ENCODE measurements at places on chromosomes 12 and 14.
A peak's percentile ranks its signal among the peaks of the same experiment; 100 is the strongest.

DNA sequence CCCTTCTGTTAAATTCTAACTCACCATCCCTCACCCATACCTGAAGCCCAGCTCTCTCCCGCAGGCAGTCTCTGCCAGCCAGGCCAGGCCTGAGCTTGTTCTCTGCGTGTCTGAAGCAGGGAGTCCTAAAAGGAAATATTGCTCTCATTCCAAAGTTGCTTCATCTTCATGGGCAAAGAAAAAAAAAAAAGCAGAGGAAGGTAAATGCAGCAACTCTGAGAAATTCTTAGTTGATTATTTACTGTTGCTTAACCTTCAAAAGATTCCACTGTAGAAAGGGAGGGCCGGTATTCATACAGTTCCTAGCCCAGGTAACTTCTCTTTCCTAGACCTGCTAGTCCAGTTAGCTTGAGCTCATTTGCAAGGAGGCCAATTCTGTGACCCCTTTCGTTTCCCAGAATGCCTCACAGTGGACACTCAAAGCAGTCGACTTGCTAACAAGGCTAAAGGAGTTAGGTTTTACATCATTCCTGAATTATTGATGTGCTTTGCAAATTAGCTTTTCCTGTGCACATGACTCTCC is 193.5 kb upstream of the EEA1 start:
- no peak for DNase-seq

DNA sequence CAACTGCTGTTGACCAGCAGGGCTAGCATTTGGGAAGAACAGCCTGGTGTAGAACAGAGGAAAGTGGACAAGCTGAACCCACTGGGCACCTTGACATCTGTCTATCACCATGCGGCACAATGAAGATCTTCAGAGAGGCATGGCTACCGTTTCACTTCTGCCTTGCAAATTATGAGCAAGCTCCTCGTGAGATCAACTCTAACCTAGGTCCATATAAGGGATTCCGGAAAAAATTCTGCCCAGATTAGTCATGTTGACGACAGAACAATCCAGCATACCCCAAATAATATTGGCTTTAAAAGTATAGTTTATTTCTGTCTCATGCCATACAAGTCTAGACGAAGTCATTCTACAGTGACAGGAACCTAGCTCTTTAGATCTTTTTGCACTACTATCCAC is 91.6 kb upstream of the ATF7IP start:
- DNase-seq: no peak

DNA sequence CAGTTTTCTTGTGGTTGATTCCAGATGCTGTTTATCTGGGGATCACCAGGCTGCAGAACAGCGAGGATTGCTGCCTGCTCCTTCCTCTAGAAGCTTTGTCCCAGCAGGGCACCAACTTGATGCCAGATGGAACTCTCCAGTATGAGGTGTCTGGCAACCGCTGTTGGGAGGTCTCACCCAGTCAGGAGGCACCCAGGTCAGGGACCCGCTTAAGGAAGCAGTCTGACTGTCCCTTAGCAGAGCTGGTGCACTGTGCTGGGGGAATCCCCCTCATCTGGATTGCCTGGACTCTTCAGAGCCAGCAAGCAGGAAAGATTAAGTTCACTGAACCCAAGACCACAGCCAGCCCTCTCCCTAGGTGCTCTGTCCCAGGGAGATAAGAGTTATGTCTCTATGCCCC is 1165.2 kb downstream of the FSCB start:
- DNase-seq: no peak

GRCh38 chr14:20563971-20564370 is 3.1 kb upstream of the RNASE9 start:
- DNase-seq: no peak

GRCh38 chr12:39592295-39592694 is 27.3 kb downstream of the ABCD2 start:
- no peak for DNase-seq

GRCh38 chr14:74525361-74525851 is 31.8 kb downstream of the ISCA2 start:
- DNase-seq: no peak

DNA sequence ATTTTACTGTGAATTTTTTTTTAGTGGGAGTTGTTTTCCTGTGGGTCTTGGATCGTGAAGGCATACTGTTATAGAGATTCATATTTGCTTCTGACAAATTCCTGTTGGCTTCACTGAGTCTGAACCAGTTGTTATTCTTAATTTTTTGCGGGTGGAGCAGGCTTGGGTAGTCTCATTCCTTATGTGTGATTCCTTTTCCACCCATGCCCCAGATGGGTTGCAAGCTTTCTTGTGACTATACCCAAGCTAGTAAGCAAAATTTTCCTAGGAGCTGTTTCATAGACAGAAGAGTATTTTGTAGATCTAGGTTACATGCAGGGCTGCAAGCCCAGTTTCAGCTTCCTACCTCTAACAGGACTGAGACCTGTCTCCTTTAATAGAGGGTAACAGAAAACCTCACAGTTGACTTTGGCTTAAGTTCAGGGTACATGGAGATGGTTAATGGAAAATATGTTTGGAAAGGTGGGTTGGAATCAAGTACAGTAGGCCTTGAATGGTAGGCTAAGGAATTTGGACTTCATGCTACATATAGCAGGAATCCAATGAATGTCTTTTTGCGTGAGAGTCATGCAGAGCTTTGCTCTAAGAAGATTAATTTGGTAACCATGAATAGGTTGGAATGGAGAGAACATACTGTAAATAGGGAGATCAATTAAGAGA is 29.0 kb downstream of the TRMT5 start:
- DNase-seq: no peak

DNA sequence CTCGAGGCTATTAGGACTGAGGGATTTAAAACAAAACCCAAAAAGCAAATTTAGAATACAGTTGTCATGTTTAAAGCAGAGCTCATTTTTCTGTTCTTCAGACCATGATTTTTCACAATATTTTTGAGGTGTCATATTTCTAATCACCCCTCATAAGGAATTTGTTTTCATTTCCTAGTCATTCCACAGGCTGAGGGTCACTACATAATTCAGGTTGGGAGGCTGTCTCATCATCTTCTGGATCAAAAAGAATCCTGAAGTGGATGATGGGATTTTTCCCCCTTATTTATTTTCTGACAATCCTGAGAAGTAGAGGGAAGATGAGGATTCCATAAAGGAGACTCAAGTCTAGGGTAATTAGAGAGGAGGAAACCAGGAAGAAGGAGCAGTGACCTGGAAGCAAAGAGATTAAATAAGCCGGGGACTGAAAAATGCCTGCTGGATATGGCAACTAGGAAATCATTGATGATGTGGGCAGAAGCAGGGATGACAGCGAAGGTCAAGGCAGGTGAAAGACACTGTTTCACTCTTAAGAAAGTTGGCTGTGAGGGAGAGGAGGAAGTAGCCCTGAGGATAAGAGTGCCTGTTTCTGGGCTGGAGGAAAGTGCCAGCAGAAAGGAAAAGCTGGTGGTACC is 9.0 kb upstream of the PCNX1 start:
- DNase-seq: no peak

- DNase-seq: no peak
Measured at GRCh38 chr12:130374083-130374482, 36.4 kb downstream of the PIWIL1 start.

DNA sequence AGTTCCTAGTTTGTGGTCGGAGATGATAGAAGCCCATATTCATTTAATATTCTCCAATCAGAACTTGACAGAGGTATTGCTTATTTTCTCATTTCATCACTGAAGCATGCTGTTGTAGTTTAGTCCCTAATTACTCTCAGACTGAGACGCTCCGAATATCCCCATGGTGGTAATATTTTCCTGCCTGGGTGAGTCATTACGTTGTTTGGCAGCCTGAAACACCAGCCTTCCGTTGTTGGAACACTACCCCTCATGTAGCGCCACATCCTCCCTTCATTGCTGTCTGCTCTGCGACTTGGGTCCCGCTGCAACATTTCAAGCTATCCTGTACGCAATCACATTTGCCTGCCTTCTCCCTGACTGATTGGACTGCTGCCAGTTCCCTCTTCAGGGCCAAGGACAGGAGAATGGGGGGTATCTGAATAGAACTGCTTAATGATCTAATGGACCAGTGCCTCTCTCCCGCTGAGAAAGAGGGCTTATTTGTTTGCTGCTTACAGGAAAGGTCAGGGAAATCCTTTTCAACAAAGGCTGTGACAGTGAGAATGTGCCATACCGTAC is 369.1 kb downstream of the NPAS3 start:
- no peak for DNase-seq

GRCh38 chr12:123037791-123038190 is 57.3 kb downstream of the ARL6IP4 start:
- DNase-seq: no peak

- no peak for DNase-seq
Measured at GRCh38 chr12:768434-768833, 16.1 kb downstream of the WNK1 start.

DNA sequence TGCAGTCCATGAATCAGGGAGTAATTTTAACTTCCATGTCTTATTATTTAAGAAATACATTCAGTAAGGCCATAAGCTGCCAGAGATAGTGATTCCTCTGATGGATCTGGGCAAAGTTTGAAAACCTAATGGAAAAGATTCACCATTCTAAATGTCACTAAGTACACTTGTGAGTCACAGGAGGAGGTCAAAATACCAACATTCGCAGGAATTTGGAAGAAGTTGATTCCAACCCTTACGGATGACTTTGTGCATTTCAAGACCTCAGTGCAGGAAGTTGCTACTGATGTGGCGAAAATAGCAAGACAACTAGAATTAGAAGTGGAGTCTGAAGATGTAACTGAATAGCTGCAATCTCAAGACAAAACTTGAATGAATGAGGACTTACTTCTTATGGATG is 69.8 kb downstream of the OSBPL8 start:
- DNase-seq: no peak

GRCh38 chr12:116393255-116393654 is 115.8 kb upstream of the MED13L start:
- no peak for DNase-seq

GRCh38 chr14:97543816-97544215 is 746.6 kb downstream of the VRK1 start:
- DNase-seq: no peak

- DNase-seq: no peak
Measured at GRCh38 chr12:122104844-122105243, 26.3 kb downstream of the MLXIP start.

DNA sequence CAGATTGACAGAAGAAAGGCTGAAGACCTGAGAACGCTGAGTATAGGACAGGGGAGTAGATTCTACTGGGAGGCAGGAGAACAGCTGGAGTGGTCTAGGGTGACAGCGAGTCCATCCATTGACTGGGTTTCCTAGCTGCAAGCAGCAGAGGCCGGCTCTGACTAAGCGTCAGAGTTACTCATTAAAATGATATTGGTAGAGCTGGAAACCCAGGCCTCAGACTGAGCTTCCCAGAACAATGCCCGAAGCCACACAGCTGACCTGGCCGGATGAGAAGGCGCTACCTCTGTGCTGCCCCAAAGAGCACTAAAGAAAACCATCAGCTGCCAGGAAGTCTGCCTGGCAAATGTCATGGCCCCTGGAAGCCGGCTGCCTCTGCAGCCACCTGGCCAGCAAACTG is 78.5 kb upstream of the FZD10 start:
- peak; percentile 52 for DNase-seq

DNA sequence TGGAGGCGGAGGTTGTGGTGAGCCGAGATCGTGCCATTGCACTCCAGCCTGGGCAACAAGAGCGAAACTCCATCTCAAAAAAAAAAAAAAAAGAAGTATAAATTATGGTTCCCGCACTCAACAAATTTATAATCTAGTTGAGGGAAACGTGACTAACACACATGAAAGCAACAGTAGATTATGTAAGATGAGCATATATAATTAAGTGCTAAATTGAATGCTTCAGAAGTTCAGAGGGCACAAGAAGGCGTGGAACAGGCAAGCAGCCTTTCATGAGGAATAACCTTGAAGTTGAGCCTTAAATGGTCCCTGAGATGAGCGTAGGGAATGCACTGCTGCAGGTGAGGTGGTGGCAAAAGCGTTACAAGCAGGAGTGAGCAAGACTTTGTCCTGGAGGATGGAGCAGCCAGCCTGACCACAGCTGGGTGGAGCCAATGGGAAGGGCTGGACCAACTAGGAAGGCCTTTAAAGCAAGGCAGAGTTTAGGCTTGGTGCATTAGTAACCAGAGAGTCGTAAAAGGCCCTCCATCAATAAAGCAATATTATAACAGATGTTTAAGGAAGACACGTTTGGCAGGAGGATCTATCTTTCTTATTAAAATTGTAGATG is 30.6 kb upstream of the TUBA1A start:
- no peak for DNase-seq

- DNase-seq: no peak
Measured at GRCh38 chr12:27000961-27001360, 13.2 kb downstream of the TM7SF3 start.

GRCh38 chr12:12449533-12450025 is 92.7 kb downstream of the BORCS5 start:
- DNase-seq: no peak

- DNase-seq: no peak
Measured at GRCh38 chr12:124684496-124684895, 117.1 kb upstream of the NCOR2 start.

- DNase-seq: no peak
Measured at GRCh38 chr14:93430315-93431035, at the start of gene UNC79. Gene UNC79 (plus strand): TSS chr14:93430939. CDS start chr14:93431030, 91 bp downstream.

DNA sequence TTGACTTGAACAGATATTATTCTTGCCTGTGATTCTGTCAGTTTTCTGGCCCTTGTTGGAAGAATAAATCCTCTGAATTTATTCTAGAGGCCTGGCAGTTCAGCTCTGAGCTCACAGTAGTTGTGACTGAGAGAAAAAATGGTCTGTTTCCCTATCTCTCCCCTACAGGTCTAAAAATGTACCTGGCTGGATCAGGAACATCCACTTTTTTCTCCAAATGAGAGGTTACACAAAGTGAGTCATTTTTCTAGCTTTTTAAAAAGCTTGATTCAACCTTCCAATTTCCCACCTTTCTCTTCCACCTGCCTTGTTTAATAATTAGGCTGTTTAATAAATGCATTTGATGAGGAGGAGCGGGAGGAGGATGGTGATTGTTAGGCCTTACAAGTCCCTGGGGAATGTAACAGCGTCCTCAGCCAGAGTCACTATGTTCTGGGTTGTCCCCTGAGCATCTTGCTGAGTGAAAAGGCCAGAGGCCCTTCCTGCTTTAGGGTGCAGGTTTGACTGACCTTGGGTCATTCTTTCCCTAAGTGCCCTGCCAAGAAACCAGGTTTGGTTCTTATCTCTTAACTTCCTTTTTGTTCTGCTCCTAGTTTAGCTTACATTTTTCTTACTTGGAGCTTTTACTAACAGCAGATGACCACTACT is 91.7 kb upstream of the FUT8 start:
- no peak for DNase-seq

DNA sequence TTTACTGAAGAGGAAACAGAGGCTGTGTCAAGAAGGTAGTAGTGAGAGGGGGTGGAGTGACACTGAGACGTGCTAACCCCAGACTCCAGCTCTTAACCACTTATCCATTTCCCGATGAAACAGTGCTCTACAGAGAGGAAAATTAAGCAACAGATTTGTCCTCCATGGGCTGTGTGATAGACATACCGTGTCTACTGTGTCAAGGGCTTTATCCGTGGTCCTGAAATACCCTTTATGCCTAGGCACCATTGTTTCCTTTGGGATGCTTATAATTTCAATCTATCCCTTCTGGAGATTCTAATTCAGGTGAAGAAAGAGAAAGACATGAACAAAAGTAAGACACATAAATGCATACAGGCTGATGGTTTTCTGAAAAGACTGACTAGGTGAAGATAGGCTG is 71.7 kb downstream of the CMKLR1 start:
- no peak for DNase-seq

GRCh38 chr14:25607192-25607591 is 557.2 kb upstream of the STXBP6 start:
- no peak for DNase-seq
